ENCODE measurements at places on chromosomes 7 and 10.

DNA sequence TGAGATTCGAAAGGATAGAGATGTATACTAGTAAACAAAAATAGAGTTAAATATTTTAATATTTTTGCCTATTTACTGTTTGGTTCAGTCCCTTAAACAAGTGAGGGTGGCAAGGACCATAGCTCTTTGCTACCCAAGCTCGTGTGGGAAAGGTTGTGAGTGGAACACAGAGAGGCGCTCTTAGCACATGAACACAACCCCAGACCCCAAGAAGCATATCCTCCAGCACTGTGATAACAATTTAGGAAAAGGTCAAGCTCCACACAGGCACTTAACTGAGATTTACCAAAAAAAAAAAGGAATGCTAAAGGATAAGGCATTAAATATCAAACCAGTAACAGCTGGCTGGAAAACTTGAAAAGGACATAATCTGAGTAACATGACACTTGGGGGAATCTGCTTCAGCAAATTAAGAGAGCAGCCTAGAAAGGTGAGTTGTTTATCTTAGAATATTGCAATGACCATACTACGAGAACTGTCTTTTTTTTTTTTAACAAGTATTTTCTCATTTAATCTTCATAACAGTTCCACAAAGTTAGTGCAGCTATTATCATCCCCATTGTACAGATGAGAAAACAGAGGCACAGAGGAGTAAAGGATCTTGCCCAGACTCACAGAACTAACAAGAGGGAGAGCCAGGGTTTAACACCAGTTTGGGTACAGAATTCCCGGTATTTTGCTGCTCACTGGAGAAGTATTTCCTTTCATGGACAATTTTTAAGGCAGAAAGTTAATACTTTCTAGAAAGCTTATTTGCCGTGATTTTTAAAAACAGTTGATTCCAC is 303.5 kb upstream of the AOAH start:
- no peak for DNase-seq

DNA sequence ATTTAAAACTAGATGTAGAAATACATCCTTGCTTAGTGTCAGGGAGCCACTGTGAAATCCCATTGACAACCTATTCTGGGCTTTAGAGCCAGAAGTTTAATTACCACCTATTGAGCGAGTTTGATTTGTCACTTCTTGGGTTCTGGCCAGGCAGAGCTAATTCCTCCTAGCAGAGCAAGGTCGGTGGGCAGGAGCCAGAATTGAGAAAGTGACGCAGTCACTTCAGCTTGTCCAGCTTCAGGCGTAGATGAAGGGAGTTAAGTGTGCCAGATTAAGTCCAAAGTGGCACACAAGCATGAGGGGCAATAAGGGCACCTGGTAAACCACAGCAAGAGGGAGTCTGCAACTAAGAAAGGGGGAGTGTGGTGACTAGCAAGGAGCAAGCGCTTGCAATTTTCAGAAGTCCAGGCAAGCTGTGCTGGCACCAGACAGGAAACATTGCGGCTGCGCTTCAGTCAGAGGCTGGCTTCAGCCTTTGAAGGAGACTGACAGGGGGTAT is 119.4 kb downstream of the ST7 start:
- DNase-seq: no peak

DNA sequence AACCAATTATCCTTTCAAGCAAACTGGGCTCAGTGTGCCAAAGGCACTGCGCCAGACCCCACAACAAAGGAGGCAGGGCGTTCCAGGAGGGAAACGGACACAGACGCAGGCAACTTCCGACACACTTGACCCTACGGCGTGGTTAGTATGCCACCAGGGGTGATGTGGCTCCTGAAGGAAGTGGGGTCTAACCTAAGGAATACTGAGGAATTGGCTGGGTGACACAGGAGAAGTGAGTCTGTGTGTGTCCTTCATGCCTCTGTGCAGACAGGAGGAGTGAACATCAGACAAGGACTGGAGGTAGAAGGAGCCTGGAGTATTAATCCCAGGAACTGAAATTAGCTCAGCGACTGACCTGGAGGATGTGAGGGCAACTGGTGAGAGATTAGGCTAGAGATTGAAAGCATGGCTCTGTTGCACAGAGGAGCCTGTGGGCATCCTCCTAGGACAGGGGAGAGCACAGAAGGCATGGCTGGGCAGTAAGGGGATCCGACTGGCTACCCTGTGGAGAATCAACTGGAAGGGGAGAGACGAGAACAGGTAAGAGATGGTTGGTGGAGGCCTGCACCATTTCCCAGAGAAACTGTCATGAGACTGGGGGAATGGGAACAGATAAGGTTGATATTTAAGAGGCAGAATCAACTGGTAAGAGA is 27.8 kb downstream of the GSDME start:
- no peak for DNase-seq

GRCh38 chr10:84348860-84349259 is 20.5 kb downstream of the CCSER2 start:
- no peak for DNase-seq

DNA sequence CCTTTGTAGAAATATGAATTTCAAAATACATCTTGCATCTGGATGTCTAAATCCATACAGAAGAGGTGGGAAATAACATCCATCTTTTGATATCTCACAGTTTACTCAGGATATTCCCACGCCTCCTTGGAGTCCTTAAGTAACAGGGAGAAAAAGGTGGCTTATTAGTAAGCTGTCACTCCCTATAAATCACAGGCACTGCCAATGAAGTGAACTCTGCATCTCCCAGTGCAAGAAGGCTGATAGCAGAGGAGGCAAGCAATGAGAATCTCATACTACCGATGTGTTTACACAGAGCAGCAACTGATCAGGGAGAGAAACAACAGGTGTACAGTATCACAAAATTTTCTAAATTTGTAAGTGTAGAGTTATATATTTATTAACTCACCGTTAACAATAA is 551.8 kb downstream of the NXPH1 start:
- no peak for DNase-seq

DNA sequence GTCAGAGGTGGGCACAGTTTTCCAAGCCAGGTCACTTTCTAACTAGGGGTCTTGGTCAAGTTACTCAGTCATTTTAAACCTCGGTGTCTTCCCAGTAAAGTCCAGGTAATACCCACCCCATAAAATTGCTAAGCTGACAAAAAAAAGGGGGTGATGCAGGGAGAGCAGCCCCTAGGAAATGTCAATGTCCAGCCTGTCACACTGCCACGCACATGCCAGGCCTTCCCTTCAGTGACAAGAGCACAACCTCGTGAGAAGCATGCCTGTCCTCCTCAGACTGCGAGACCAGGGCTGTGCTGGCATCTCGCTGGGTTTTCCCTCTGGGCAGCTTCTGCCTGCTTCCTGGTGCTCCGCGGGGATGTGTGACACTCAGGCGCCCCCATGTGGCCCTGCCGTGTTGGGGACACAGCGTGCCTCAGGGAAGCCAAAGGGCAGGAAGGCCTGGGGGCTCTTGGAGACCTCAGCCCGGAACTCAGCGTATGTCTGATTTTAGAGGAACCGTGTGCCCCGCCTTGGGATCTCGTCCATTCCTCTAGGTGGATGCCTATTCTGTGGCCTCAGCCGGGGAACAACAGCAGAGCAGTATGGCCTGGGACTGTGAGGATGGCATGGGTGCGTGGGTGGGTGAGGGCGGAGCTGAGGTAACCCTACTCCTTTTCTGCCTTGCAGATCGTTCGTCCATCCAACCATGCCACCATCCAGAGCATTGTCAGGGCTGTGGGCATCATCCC is 10.2 kb upstream of the GDF2 start:
- peak; percentile 85 for DNase-seq

DNA sequence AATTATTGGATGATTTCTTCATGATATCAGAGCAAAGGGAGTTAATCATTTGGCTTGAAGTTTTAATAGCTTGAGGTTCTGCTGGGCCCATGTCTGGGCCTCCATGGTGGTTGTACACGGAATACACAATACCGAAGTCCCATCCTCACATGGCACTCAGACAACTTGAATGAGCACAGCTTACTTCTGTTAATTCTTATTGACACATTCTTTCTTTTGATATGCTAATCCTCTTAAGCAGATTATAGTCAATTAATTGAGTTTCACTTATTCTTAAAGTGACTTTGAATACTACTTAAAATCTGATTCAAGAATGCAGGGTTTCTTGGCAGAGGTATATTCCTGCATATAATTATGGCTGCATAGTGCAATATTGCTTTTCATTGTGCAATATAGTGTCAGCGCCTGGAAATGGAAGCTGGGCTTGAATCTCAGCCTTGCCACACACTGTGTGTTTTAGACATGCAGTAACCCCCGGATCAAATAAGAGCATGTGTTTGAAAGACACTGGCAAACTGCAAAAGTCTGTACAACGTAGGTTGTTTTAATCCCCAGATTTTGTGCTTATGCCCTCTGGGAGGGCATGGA is 543.5 kb upstream of the ADARB2 start:
- DNase-seq: no peak
